ENCODE measurements at places on chromosomes 7 and 10.

DNA sequence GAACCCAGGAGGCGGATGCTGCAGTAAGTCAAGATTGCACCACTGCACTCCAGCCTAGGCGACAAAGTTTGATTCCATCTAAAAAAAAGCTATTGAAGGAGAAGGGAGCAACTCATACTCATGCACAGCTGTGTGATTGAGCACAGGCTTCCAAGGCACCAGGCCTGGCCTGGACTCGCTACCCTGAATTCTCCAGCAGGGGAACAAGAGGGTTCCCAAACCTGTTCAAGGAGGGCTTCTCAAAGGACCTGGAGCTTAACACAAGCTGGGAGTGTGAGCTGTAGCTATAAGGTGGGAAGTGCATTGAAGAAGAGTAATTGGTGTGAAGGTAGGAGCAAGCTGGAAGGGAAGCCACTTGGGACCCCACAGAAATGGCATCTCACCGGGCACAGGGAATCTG lies 15.1 kb upstream of the DDIT4 start:
- no peak for DNase-seq

- no peak for DNase-seq
Measured at GRCh38 chr10:63166742-63167258, 33.7 kb downstream of the NRBF2 start.

DNA sequence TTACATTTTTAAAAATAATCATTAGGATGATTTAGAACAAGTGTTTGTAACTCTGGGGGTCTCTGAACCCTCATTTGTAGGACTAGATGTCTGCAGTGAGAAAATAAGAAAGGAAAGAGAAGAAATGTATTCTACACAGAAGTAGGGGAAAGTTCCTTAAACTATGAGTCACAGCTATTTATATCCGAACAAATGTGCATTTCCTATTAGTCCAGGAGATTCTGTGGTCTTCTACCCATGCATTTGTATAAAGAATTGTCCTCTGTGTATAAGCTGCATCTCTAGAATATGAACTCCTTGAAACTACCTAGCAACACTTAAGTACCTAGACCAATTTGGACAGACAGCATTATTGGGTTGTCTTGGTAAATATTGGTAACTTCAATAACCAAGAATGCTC lies 15.9 kb upstream of the CD36 start:
- no peak for DNase-seq

GRCh38 chr7:44308596-44309270 lies 16.7 kb downstream of the CAMK2B start:
- no peak for DNase-seq

GRCh38 chr7:130927062-130927461 lies 193.1 kb upstream of the KLF14 start:
- no peak for DNase-seq

- no peak for DNase-seq
Measured at GRCh38 chr10:63430091-63430998, 35.4 kb downstream of the JMJD1C start.

DNA sequence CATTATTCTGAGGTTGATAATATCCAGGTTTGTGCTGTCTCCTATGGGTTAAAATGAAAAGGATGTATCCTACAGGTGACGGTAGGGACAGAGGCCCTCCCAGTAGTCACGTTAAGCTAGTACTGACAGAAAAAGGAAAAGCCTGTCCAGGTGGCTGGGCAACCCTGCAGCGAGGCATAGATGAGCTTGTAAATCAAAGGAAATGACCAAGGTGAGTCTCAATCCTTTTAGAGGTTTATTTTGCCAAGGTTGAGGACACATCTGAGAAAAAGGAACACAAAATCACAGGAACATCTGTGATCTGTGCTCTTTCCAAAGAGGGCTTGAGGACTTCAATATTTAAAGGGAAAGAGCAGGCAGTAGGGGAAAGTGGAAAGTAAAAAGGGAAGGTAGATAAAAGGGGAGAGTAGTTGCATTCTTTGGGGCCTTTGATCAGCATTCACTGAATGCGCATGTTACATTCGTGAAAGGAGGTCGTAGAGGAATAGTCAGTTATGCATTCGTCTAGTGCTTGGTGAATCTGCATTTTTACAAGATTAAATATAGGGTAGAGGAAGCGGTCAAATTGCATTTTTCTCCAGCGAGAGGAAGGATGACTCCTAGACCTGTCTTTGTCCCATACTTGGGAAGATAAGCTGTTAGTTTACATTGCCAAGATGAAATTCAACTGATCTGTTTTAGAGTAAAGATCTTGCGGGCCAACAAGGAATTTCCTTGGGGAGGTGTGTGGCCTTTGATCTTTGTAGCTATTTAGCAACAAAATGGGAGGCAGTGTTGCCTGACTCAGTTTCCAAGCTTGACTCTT lies 884 bp upstream of the GSTO1 start:
- DNase-seq = no peak

GRCh38 chr7:115297656-115298055 lies 375.8 kb downstream of the MDFIC start:
- DNase-seq = no peak

DNA sequence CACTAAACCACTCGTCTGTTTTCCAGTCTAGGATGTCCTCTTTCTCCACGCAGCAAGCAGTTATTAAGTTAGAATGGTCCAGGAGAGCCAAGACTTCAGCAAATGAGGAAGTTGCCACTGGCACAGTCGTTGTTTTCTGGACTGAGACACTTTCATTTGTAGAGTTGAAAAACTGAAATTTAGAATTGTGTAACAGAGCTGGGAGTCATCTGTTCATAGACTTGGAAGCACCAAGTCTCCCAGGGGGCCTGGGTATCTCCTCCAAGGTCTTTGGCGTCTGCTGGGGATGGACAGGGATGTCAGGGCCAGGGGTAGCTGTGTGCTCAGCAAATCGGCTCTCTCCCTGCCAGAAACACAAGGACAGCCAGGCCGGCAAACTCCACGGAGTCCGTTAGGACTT lies 208.4 kb downstream of the FANK1 start:
- DNase-seq = no peak

DNA sequence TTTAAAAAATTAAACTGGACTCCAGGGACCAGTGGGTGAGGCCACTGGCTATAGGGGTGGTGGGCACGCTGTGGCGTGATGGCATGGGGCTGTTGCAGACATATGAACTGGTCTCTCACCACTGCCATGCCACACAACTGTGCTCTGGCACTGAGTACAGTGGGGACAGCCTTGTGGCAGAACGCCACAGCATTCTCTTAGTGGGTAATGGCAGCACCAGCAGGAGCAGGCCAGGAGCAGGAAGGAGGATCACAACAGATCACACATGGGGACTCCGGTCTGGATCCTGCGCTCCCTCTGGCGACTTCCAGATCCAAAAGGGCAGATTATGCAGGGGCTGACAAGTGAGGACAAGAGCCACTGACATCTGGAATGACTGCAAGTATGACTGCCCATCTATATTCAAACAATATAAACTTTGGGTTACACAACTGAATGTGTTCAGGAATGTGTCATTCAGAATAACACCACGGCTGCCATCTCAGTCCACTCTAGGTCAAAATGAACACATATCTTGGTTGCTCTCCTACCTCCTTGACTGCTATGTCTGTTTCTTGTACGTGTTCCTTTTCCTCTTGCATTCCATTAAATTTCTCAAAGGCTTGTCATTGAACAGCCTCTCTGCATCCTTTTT lies 176.0 kb downstream of the KMT2E start:
- DNase-seq = no peak

GRCh38 chr10:30154126-30154525 lies 94.7 kb upstream of the JCAD start:
- DNase-seq = no peak

DNA sequence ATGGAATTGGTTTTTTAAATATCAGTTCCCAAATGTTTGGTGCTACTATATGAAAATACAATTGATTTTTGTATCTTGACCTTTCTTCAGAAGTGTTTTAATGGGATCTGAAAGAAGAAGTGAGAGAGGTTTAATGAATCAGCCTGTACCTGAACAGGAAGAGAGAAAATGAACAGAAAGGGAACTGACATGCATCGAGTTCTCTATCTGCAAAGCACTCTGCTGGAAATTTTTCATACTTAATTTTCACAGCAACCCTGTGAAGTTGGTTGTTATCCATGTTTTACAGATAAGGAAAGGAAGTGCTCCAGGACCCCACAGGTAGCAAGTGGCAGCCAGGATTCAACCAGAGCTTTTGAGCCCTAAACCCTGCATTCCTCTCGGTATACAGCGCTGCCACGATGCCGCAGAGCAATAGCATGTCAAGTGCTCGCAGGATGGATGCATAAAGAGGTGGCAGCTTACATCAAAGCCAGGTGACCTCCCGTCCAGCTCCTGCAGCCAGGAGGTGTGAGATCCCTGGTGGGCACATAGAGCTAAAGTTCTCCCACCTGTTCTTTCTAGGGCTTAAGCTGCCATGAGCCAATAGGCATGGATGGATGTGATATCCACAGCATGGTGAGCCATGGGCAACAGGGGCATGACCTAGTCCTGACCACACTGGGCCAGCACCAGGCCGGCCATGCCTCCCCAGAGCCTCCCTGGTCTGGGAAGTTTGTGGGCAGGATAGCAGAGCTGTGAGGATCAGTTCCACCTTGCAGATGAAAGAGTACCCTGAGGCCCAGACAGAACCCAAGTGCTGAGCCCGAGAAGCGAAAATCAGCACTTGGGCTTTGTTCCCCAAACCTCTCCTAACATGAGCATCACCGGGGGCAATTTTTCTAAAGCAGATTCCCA lies 57.2 kb downstream of the CALML3 start:
- no peak for DNase-seq

DNA sequence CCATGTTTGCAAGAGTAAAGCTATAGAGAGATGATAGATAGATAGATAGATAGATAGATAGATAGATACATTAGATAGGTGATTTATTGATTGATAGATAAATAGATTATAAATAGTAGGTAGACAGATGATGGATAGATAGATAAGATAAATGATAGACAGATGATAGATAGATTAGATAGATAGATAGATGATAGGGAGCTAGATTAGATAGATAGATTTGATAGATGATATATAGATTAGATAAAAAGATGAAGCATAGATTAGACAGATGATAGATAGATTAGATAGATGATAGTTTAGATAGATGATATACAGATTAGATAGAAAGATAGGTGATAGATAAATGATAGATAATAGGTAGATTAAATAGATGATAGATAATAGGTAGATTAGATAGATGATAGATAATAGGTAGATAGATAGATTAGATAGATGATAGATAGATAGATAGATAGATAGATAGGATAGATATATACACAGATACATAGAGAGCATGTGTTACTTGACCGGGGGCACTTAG lies 243.3 kb upstream of the FOXK1 start:
- DNase-seq = no peak

DNA sequence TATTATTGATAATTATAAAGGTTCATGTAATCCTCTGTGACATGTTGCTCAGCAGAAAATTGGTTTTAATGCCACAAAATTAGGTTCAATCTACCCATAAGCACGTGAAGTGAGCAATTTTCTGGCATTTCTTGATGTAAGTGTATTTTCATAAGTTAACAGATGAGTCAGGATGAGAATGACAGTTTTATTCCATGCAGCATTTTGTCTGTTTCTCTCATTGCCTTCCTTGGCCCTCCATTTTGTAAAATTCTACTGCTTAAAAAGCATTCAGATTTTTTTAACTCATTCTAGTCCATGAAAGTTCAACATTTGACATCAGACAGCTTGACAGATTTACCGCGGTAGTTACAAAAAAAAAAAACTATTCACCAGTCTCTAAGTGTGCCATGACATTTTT lies 4.0 kb upstream of the GFRA1 start:
- DNase-seq = no peak

GRCh38 chr7:35286422-35286821 lies 32.5 kb upstream of the TBX20 start:
- DNase-seq = no peak

- no peak for DNase-seq
Measured at GRCh38 chr10:89384474-89385340, 6.9 kb downstream of the IFIT1B start.

- DNase-seq = no peak
Measured at GRCh38 chr7:128701062-128701785, 29.1 kb downstream of the GARIN1A start.

- DNase-seq = no peak
Measured at GRCh38 chr10:88896372-88896993, 16.4 kb downstream of the STAMBPL1 start.

- DNase-seq = no peak
Measured at GRCh38 chr10:61760943-61761824, 98.5 kb downstream of the CABCOCO1 start.
